NCI-H1417 treated with DMSO at 0.1 percent for 48 hours (cell line): ENCODE measurements at places on chromosomes 6 and 20.

DNA sequence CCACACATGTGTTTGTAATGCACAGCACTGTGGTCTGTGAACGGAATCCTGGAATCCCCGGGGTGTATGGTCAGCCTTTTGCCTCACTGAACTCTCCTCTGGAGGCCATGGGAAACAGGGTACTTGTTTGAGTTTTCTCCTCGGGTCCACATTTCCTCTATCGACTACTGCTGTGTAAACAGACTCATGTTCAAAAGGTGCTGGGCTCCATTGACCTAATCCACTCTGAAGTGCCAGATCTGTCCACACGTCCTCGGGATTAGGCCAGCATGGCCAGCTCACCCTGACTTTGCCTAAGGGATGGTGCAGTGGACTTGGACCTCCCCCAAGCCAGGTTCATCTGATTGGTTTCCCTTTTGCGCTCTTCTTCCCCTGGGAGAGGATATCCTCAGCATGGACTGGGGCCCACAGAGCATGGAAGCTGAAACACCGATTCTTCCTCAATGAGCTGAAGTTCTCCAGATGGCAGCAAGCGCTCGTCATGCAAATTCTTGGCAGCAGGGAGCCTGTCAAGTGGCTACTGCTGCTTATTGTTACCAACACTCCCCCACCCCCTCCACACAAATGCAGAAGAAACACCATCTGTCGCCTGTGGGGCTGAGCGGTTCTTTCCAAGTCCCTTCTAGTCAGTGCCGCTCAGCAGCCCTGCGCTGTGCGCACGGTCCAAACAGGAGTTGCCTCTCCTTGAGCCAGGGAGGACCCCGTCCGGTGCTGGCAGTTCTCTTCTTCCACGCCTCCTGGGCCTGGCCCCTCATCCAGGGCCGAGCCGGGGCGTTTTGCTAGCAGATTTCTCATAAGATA is 292.6 kb upstream of the MARCKS start:
- DNase-seq, result peak; percentile 46

- no peak for DNase-seq
These were observed 12.3 kb upstream of the CCDC167 start for GRCh38 chr6:37511910-37512399.

- DNase-seq, result no peak
These were observed 10.9 kb upstream of the MBOAT1 start for GRCh38 chr6:20223141-20223540.

- DNase-seq, result no peak
These were observed 40.6 kb upstream of the SLC22A16 start for GRCh38 chr6:110517034-110517433.

DNA sequence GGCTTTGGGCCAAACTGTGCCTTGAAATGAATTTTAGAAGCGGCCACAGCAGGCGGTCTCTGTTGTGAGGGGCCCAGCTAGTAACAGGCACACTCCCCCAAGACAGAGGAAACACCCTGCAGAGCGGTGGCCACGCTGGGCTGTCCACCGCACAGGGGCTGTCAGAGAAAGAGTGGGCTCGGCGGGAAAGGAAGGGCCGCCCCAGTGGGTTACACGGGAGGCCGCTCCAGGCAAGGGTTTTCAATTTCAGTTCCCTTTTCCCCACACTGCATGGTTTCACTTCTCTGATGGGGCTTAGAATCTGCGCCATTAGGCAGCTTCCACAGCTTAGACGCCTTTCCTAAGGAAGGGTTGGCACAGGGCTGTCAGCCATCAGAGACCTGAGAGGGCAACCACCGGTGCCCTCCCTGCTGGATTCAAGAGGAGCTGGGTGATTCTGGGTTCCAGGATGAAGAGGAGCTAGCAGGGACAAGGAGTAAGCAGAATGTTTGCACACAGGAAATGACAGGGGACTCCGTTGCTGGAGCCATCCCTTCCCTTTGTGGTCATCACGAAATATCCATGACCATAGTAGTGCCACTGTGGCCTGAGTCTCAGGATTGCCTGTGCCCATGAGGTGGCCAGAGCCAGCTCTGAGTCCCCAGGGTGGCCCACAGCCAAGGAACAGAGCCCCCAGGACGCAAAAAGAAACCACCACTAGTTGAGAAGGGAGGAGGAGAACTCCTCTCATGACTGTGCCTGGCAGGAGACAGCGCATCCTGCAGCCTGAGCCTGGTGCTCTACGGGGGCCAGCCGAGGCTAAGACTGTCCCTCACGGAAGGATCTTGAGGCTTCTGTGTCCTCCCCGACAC is 282.7 kb downstream of the NRN1 start:
- DNase-seq, result no peak

GRCh38 chr6:117352466-117353081 is 73.2 kb downstream of the ROS1 start:
- no peak for DNase-seq

- no peak for DNase-seq
These were observed 105.6 kb downstream of the ELOVL4 start for GRCh38 chr6:79841577-79842375.

DNA sequence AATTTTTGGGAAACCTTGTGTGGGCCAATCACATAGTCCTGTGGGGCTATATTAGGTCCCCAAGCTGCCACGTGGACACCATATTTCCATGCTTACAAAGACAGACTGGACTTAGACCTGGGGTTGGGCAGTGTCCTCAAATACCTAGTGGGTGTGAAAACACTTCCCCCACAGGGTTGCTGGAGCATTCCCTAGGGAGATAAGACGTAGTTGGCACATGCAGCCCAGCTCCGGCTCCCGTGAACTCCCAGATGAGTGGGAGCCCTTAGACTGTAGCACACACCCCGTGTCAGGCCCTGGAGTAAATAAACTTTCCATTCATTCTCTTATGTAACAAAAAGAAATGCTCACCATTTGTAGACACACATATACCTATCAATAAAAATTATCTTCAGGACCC is 14.2 kb downstream of the KCNG1 start:
- DNase-seq, result no peak

- DNase-seq, result no peak
These were observed 107.9 kb upstream of the NXT1 start for GRCh38 chr20:23242556-23243180.

DNA sequence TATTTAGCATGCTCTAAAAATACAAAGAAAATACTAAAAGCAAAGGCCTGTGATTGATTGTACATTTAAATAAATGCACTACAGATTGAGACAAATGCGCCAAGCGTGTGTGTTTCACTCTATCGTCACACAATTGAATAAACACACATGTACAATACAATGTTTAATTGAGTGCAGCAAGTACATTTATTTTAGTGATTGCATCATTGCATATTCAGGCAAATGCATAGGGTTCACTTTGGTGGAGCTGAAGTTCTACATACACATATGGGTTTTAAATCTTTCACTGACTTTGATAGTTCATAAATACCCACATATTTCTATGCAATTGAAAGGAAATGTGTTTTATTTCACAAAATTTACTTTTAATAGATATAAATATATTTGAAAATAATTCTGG is 750.6 kb upstream of the MMS22L start:
- no peak for DNase-seq

DNA sequence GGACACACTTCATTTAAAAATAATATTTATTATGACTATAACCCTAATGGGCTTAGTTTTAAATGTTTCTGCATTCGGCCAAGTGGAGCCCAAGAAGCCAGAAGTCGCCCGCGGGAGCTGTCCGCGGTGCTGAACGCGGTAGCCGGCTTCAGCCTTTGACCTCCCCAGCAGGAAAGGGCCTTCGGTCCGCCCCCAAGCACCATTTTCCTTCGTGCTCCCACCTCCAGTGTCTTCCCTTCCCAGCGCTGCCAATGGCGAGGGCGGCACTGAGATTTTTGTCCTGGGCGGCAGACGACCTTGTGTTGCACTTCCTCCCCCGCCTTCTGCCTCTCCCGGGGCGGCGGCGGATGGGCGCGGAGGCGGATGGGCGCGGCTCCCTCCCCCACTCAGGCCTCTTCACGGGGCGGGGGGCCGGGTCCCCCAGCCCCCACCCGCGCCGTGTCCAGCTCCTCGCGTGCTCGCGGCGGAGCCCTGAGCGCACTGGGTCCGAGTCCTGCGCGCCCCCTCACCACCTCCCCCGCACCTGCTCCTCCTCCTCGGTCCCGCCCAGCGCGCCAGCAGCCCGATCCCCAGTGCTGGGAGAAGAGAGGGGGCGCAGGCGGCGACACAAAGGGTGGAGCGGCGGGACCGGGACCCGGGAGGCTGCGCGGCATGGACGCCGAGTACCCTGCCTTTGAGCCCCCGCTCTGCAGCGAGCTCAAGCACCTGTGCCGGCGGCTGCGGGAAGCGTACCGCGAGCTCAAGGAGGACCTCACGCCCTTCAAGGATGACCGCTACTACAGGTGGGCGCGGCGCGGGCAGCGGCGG is 23.6 kb upstream of the TMEM181 start:
- DNase-seq, result peak; percentile 25

DNA sequence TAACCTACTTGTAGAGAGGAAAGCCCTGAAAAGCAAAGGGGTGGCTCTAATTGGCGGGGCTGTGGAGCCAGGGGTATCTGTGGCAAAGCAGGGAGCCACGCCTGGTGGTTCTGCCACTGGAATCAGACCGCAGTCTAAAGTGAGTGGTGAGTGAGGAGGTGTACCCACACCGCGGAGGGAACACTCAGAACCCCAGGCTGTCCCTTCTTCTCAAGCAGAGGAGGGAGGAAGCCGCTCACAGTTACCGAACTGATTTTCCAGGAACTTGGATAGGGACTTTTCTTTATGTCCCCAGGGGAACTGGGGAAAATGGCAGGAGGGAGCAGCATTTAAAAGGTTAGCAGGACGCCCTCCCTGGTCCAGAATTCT is 287.2 kb downstream of the TAF4 start:
- DNase-seq, result no peak

GRCh38 chr20:57577679-57578475 is 17.0 kb downstream of the PCK1 start:
- no peak for DNase-seq

DNA sequence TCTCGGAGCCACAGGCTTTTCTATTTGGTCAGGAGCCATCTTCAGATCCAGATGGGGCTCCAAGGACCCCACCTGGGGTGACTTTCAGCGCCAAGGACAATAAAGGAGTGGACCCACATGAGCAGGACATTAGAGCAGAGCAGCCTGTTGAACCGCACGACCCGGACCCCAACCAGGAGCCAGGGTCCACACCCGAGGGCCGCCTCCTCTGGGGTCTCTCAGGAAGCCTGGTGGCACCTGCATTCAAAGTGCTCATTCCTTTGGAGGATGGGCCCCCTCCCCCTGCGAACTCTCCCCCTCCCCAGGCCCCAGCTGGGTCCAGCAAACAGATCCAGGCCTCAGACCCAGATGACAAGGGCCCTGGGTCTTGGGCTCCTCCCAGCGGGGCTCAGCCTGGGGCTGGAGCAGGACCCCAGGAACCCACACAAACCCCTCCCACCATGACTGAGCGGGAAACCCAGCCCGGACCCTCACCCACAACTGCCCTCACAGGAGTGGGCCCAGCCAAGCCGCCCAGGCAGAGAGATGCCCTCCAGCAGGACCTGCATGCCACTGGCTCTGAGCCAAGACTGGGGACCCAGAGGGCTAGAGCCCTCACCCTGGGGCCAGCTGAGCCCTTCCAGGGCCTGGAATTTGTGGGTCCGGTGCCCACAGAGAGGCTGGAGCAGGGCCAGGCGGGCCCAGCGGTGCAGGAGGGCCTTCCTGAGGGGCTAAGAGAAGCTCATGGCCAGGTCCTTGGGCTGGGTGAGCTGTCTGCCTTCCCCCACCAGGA is 23.9 kb downstream of the RAB44 start:
- no peak for DNase-seq

DNA sequence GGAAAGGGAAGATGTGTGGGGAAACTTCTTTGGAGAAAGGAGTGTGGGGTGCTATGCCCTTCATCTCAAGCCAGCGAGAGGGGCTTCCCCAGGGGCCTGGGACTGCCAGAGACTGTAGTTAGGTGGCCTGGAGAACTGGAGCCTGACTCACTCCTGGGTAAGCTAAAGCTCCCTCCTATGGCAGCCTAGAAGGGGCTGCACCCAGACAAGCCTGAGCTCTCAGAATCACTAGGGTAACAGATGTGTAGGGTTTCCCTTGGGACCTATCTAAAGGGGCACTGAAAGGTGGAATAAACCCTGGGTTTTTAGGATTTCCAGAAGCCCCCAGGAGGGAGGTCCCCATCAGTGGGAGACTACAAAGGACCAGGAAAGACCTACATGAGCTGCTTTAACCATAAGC is 1.6 kb upstream of the ARMC2 start:
- no peak for DNase-seq

- DNase-seq, result no peak
These were observed 162.7 kb upstream of the MARCKS start for GRCh38 chr6:113694278-113695077.

GRCh38 chr20:47118206-47118605 is 223.6 kb downstream of the EYA2 start:
- no peak for DNase-seq

- no peak for DNase-seq
These were observed 104.0 kb downstream of the MKKS start for GRCh38 chr20:10330071-10330470.
